ENCODE measurements at places on chromosomes 2 and 18. TPM values are rescaled to one million over a fixed set of nuclear protein-coding genes. Genes with fewer than 3 reads are reported as not detected.

Gene IL18R1
- 1.3 TPM for total RNA-seq

Gene RNF125
- total RNA-seq: 3.4 TPM

Gene TMEM17
- total RNA-seq: 1.4 TPM

Gene MYO7B
- 0.42 TPM for total RNA-seq

Gene CD207
- total RNA-seq: not detected

Gene KCTD18
- total RNA-seq: 9.1 TPM

DNA sequence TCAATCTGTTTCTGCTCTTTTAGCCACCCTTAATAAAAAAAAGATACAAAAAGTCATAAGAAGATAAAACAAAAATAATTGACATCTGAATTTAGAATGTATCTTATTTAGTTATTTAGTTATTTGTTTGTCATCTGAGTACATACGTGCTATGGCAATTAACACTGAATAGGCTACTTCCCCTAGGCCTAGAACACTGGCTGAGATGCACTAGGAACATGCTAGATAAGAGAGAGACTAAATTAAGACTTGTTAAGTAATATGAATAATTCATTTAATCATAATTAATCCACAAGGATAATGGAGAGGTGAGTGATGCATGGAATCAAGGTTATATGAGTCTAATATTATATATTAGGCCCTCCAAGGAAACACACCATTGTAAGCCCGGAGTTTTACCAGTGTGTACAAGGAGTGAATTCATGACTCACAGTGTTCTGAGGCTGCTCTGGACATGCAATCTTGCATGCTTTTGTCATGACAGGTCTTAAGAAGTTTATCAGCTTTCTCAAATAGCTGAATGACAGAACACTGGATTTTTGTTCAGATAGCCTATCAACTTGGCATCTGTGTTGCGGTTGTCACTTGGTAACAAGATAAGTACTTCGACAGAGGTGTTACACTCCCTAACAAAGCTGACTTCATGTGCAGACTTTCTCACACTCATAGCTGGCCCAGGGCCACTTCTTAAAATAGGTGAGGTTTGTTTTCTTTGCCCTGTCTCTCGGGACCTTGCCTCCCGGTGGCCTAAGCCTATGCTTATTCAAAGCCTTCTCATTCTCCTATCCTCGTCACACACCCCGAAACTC is 5.0 kb upstream of the SERPINB2 start:
- peak; percentile 33 for DNase-seq

GRCh38 chr2:696999-697627 is 19.9 kb upstream of the TMEM18 start:
- DNase-seq: no peak

DNA sequence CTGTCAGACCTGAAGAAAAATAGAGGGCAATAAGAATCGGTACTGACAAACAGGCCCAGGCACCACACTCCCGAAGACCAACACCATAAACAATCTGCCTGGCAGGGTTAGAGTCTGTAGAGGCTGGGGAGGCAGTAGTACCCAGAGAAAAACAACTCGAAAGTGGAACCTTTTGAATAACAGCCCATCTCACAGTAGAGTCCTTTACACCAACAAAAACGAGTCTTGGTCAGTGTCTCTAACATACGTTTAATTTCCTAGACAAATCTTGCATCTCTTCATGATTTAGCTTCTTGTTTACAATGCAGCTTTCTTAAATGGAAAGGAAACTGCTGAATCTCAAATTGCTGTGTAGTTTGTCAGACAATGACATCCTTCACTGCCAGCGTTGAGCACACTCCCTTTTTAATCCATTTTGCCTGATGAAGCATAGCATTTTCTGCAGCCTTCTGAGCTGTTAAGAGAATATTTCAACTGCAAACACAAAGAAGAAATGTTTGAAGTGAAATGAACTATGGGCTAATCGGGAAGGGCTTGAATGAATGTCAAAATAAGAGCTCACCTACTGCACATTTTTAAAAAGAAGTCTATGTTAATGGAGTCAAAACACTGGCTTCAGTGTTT is 73.1 kb upstream of the DSG1 start:
- DNase-seq: no peak

DNA sequence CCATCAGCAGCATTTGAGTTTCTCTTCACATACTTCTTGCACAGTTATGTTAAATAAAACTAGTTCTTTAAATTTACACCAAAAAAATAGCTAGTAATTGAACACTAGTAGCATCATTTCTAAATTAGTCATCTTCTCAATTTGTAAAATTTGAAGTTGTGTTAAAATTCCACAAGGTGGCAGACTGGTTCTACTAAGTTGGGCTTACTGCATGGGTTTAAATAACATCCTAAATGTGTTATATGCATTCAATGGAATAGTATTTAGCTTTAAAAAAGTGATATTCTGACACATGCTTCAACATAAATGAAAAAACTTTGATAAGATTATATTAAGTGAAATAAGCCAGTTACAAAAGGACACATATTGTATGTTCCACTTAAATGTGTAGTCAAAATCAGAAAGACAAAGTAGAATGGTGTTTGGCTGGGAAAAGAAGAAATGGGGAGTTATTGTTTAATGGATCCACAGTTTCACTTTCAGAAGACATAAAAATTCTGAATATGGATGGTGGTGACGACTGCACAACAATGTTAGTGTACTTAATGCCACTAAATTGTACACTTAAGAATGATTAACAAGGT is 28.7 kb upstream of the RPRD1A start:
- no peak for DNase-seq

- DNase-seq: no peak
Observed at GRCh38 chr2:190911813-190912212, 31.2 kb downstream of the GLS start.

- peak; percentile 83 for DNase-seq
Observed at GRCh38 chr2:29114946-29115609, at the start of gene CLIP4. TSS of gene CLIP4 (plus strand) at chr2:29115415. CDS start at chr2:29121389, 5,974 bp downstream.

DNA sequence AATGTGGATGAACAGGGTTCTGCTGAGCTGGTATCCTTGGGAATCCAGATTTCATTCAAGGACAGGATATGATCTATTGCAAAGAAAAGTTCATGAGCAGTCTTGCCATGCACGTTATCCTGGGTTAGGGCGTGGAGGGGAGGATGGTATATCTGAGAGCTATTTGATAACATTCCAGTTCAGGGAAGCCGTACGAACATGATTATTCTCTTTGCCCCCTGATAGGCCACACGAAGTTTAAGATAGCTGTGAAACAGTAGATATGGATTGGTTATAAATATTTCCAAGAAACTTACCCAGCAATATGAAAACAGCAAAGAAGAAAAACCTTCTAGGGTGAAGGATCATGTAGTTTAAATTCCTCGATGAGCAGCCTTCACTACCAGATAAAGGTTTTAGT is 171.9 kb downstream of the LTBP1 start:
- DNase-seq: no peak

DNA sequence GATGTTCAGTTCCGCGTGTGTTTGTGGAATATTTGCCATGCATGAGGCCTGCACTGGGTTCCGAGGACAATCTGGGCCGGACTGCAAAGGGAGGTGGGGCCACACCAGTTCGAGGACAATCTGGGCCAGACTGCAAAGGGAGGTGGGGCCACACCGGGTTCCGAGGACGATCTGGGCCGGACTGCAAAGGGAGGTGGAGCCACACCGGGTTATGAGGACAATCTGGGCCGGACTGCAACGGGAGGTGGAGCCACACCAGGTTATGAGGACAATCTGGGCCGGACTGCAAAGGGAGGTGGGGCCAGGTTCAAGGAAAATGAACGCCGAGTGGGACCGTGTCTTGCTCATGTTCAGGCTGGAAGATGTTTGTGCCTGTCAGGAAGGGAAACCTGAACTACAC is 97.8 kb upstream of the HDAC4 start:
- no peak for DNase-seq

GRCh38 chr18:9520666-9521065 is 45.4 kb downstream of the RALBP1 start:
- no peak for DNase-seq

- DNase-seq: no peak
Observed at GRCh38 chr2:46510598-46511177, 31.3 kb downstream of the TMEM247 start.

- DNase-seq: no peak
Observed at GRCh38 chr18:47150824-47151366, 595 bp upstream of the HDHD2 start.

DNA sequence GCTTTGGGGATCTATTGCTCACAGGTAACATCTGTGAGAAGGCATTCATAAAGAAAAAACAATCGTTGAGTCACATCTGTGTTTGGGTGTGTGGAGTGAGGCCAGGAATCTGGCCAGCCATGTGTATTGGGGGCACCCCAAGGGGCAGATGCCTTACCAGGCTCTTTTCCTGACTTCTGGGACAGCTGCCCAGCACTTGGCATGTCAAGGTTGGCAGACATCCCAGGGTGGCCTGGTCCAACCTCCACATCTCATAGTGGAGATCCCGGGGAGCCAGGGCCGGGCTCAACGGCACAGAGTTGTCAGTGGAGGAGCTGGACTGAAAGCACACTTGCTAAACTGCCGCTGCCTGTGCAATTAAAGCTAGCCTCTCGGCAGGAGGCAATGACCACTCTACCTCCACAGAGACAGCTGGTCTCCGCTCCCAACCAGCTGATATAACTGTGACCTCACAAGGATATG is 75.3 kb upstream of the MGAT4A start:
- peak; percentile 87 for DNase-seq

DNA sequence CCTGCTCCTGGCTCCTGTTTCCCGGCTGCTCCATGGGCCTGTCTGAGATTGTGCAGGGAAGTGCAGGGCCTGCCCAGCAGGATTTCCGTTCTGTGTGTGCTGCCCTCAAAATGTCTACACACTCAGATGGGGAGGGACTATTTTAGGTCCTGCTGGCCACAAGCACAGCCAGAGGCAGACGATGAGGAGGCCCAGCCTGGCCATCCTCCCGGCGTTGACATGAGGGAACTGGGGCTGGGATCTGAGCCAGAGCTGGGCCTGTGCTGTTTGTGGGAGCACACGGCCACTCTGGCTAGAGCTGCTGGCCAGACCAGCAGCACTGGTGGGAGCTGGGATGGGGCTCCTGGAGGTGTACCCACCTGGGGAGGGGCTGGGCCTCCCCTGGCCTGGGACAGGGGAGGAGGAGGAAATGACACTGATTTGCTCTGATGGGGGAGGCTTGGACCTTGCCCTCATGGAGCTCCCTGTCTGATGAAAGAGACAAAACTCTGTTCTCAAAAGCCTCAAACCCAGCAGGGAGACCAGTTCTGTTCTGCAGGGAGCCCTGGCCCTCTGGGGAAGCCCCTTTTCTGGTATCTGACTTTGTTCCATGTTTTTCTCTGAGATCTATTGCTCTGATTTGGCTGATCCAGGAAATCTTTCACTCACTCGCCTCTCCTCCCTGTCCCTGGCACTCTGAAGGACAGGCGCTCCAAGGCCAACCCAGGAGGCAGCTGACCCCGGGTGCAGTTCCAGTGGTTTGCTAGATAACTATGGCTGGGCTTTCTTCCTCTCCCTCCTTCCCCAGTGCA is 161.8 kb downstream of the DYSF start:
- DNase-seq: peak; percentile 96

- no peak for DNase-seq
Observed at GRCh38 chr2:115036818-115037217, 594.4 kb downstream of the DPP10 start.

- DNase-seq: no peak
Observed at GRCh38 chr18:35517715-35518114, 20.0 kb upstream of the INO80C start.

DNA sequence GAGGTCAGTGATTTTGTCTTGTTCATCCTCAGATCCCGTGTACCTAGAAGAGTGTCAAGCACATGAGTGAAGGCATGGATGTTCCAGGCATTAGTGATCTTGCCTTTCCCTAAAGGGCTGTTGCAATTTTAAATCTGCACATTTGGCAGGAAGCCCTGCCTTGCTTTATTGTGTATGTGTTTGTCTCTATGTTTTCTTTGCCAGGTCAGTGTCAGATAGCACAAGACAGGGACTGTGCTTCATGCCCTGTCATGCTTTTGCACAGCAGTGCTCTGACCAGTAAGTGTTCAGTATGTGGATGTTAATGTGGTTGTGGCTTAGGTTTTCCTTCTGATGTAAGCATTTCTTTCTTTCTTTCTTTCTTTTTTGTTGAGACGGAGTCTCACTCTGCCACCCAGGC is 131.5 kb downstream of the RGPD3 start:
- no peak for DNase-seq

- no peak for DNase-seq
Observed at GRCh38 chr2:237306787-237307170, 107.2 kb downstream of the COL6A3 start.

Data from left ventricle myocardium superior (tissue), 1 donor.